Stimulated activated CD8-positive, alpha-beta memory T cell treated with anti-CD3 and anti-CD28 coated beads, Interleukin-4, amount 100 ng/mL, for 4 hours (primary cell): ENCODE measurements at places on chromosomes 4 and X.

GRCh38 chr4:172826346-172826745 lies 342.3 kb upstream of the GALNT7 start:
- no peak for DNase-seq

GRCh38 chrX:148133105-148133725 lies 152.1 kb downstream of the FMR1NB start:
- no peak for DNase-seq

DNA sequence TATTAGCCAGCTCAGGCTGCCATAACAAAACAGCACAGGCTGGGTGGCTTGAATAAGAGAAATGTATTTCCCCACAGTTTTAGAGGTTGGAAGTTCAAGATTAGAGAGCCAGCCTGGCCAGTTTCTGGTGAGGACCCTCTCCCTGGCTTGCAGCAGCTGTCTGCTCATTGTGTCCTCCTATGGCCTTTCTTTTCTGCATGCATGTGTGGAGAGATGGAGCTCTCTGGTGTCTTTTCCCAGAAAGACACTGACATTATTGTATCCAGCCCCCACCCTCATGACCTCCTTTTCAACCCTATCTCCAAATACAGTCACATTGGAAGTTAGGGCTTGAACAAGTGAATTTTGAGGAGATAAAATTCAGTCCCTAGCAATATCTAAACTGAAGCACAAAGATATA lies 263.8 kb upstream of the PABPC4L start:
- DNase-seq = no peak

- DNase-seq = no peak
These were observed 219.0 kb downstream of the ARHGAP10 start for GRCh38 chr4:147950841-147951240.

GRCh38 chr4:84269536-84270044 lies 229.5 kb downstream of the NKX6-1 start:
- DNase-seq = no peak

DNA sequence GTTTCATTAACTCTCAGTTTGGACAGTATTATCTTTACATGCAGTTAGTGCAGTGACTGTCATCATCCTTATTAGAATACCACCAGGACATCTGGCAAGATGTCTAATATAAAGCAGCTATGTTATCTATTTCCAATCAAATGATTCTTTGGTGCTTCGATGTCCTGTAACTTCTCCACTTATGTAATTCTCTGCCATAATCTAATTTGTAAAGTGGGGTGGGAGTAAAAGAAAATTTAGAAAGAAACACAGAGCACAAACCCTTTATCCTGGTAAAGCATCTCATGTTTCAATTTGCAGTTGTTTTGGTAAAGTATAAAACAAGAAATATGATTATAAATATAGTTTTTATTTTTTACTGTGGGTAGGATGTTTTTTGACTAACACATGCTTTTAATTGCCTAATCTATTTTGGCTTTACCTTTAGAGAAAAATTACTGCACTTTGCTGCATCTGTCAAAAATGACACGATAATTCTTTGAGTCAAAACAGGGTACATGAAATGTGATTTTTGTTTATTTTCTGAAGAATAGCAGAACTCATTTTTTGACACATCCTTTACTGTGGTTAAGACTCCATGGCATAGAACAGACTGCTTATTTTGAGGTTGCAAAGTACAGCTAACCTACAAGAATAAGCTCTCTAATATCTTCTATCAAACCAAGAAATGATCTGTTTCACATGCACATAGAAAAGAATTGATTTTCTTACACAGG lies 382.9 kb downstream of the RPA4 start:
- no peak for DNase-seq
